Amygdala (tissue), 56 donors: ENCODE measurements at places on chromosomes 7 and 10.

- no peak for DNase-seq
These were observed 168.4 kb upstream of the IMMP2L start for GRCh38 chr7:111730476-111731300.

- no peak for DNase-seq
These were observed 719.1 kb downstream of the AUTS2 start for GRCh38 chr7:70317356-70317755.

DNA sequence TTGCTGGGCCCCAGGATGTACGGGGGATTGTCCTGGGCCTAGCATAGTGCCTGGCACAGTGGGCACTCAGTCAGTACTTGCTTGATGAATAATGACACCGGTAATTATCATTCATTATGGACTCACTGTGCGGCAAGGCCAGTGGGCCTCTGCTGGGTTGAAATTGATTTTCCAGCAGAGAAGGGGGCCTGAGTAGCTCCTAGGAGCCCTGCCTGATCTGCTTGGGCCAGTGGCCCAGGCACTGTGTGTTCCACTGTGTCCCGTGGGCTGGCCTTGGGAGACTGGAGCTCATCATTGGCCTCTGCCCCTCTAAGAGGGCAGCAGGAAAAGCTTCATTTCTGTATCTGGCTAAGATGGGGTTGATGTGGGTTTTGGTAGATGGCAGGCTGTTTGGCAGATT is 1.4 kb downstream of the CHST3 start:
- DNase-seq: peak; percentile 29

- DNase-seq: no peak
These were observed 16.5 kb downstream of the TFPI2 start for GRCh38 chr7:93873998-93874574.

GRCh38 chr7:4394736-4395135 is 287.4 kb upstream of the FOXK1 start:
- no peak for DNase-seq

DNA sequence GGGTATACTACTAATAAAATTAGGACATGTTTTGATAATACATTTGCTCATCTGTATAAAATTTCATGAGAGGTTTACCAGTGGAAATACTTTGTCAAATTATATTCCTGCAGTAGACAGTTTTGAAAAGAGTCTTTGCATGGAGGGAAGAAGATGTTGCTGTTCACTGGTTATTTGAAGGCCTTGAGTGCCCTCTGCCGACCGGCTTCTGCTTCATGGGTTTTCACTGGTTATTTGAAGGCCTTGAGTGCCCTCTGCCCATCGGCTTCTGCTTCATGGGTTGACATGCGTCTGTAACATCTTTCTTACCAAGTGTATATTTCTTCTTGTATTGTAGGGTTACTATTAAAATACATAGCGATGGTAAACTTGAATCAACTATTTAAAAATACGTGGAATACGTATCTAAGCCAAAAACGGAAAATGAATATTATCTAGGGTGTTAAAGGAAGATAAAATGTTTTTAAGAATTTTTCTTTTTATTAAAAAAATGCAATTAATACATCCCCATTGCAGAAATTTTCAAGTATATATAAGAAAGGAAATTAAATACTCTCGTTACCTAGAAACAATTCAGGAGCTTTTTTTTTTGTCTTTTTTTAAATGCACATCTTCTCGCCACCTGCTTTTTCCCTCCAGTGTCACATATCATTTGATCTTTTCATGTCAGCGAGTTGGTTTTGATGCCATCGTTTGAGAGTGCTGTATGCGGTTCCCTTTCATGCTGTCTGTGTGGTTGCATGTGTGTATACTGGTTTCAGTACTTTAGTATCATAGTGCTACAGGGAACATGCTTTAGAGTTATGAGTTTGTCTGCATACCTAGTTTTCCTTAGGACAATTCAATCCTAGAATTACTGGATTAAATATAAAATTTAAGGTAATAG is 73.4 kb downstream of the SHH start:
- DNase-seq: peak; percentile 59

- DNase-seq: peak; percentile 60
These were observed 14.4 kb downstream of the DENND2A start for GRCh38 chr7:140625908-140626868.

GRCh38 chr7:29285861-29286260 is 91.3 kb downstream of the CHN2 start:
- no peak for DNase-seq

DNA sequence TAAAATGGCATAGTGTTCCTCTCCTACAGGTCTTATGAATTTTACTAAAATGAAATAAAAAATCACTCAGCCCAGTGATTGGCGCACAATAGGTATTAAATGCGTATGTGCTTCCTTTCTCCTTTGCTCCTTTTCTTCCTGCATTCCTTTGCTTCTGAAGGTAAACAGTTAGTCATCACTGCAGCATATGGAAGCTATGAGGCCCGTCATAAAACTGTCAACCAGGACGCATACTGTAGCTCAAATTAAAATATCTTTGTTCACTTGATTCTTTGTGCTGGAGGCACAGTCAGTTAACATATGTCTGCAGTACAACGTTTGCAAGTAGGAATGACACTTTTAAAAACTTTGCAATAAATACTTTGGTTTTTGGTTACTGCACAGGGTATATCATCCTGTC is 374.7 kb downstream of the TCERG1L start:
- no peak for DNase-seq

DNA sequence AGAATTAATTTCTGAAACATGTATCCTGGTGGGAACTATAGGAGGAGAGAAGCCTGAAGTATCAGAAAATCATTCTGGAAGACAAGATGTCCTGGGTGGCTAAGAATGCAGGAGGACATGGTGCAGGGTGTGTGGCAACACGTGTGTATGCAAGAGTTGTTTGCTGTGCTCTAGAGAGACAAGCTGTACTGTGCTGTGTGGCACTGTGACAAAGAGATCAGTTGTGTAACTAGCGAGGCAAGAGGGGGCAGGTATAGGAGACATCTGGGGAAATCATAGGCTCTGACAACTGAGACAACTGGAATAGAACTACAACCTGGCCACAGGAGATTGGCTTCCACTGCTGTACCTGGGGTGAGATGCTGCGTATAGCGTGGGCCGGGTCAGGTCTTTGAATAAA is 9.3 kb downstream of the ITGA8 start:
- no peak for DNase-seq

- DNase-seq: no peak
These were observed 503.1 kb downstream of the PTPRN2 start for GRCh38 chr7:158084555-158084954.

DNA sequence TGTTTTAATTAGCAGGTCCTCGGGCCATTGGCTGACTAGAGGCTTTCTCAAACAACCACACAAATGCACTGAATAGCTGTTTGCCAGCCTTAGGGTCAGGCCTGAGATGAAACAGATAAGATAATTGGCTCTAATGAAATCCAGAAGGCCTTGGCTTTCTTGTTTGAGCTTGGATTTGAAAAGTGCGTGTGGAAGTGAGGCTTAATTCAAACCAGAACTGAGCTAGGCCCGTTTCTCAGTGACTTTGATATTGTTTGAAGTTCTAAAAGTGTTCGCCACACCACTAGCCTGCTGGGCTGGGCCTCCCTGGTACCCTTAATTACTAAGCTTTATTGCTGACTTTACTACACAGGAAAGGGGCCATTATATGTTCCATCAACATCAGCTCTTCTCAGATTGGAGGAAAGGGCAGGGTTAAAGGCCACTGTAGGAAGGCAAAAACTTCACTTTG is 270.6 kb downstream of the TWIST1 start:
- DNase-seq: no peak

DNA sequence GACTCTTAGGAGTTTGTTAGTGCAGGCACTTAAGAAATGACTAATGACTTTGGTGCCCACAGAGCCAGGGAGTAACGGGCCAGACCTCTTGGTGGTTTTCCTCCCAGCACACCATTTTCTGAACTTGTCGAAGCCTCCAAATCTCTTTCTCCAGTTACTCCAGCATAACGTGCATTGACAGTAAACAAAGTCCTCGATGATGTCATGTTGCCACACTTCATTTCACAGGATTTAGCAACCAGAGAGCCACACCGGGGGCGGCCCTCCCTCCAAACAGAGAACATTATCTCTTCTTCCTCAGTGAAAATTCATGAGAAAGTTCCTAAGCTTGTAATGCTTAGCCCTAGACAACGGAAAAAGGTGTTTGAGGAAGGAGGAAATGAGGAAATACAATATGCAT is 4.0 kb upstream of the SVOPL start:
- no peak for DNase-seq

DNA sequence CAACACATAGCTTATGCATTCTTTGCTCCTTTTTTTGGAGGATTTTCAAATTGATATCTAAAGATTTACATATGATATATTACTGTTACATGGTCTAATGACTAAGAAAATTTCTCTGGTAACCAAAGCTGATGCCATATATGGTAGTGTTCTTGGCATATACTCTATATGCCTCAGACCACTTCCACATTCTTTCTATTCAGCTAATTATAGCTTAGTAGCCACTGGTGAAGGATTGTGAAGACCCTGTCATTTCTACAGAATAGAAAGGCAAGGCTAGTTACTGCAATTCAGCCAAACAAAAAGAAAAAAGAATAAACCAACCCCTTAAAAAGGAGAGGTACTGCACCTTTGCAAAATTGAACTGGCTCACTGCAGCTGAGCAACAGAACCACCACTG is 3.7 kb downstream of the PURB start:
- DNase-seq: no peak
